ENCODE measurements at places on chromosomes 5 and 9. TPM values are rescaled to one million over a fixed set of nuclear protein-coding genes. Genes with fewer than 3 reads are reported as not detected.

DNA sequence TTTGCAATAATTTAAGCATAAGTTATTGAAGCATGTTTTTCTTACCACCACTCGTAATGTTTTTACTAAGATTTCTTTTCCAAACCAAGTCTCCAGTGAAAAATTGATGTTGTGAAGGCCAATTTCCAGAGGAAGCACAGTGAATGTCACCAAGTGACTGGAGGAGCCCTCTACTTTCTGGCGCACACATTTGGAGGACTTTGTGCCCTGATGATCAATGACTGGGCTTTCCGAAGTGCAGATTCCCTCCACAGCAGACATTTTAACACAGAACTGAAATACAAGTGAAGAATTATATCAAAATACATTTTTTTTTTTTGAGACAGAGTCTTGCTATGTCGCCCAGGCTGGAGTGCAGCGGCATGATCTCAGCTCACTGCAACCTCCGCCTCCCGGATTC is 52.6 kb downstream of the C5 start:
- DNase-seq: no peak

DNA sequence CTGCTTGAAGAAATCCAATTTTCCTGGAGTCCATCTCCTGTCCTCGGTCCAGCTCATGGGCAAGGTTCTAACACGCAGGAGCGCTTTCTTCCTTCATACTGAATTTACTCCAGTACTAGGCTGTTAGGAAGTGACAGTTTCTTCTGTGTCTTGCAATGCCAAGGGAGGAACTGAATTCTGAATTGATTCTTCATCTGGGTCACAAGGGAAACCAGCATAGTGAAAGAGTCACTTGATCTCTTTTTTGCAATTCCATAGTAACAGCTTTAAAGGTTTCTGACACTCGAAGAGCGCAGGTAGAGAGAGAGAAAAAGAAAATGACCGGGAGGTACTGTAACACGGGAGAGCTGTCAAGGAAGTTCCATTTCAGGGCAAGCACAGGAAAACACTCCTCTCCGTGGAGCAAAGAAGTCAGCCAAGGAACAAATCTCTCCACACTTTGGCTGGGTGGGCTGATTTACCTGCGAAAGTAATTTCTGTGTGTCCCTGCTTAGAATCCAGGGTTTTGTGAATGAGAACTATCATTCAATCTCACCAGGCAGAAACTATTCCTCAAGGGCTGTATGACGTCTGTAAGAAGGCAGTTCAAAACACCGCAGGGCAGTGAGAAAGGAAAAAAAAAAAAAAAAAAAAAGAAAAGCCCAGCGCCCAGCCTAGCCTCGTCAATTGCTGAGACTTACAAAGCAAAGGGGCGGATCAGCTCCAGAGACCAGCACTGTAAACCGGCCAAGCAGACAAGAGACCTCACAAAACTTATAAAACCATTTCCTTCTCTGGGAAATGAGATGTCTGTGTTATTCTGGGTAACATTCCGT is 617.8 kb downstream of the PDE4D start:
- DNase-seq: no peak

DNA sequence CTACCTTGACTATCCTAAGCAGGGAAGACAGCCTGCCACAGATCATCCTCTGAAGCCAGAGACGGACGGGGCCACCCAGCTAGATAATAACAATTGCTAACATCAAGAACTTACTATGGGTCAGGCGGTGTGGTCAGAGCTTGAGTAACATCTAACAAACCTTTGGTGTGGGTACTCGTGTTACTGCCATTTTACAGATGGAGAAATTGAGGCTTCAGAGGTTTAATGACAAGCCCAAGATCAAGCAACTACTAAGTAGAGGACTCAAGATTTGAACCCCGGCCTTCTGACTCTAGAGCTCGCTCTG is 16.7 kb upstream of the ARSI start:
- DNase-seq: no peak

Gene COX7C
- 244 TPM for total RNA-seq

DNA sequence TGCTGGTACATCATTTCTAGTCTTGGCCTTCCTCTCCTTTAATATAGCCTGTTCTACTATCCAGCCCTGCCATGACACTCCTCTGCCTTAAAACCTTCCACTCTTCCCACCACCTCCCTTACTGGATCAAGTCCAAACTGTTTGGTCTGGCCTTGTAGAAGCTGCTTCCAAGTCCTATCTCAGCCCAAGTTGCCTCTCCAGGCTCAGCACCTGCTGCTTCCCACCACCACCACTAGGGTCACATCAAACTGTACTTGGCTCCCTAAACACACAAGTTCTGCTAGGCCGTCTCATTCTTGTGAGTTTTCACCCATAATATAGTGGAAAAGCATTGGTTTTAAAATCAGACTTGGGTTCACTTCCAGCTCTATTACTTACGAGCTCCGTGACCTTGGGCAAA is 1.4 kb downstream of the NDUFA8 start:
- DNase-seq: no peak

GRCh38 chr9:112328545-112328944 is 4.9 kb downstream of the PTBP3 start:
- no peak for DNase-seq

Gene CDC25C
- total RNA-seq: 2.3 TPM

DNA sequence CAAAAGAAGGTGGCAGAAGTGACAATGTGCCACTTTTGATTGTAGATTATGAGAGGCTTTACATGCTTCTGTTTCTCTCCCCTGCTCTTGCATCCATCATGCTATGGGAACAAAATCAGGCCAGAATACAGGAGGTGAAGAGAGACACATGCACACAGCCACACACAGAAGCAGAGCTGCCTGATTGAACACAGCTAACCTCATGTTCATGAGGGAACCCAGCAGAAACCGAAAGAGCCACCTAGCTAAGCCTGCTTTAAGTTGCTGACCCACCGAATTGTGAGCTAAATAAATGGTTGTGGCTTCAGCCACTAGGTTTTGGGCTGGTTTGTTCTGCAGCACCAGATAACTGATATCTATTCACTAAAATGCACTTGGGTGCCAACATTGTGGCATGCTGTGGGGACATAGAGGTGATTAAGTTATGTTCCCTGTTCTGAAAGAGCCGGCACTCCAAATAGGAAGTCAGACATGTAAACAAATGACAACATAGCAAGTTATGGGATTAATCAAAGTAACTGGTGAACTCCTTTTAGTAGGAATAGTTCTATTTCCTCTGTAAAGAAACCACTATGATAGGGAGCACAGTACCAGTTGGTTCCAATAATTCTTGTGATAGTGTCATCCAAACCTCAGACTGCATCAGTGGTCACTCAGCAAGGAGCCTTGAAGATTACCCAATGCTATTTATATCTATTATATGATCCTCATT is 93.6 kb upstream of the TNC start:
- DNase-seq: no peak

Gene UBE2QL1
- 46.3 TPM for total RNA-seq

DNA sequence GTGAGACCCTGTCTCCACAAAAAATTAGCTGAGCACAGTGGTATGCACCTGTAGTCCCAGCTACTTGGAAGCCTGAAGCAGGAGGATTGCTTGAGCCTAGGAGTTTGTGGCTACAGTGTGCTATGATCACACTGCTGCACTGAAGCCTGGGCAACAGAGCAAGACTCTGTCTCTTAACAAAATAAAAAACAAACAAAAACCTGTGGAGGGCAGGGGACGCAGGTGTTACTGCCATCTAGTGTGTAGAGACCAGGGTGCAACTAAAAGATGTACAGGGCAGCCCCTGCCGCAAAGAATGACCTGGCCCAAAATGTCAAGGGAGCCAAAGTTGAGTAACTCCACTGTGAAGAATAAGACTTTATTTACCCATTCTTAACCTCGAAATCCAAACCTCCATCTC is 27.1 kb downstream of the ASPN start:
- no peak for DNase-seq

DNA sequence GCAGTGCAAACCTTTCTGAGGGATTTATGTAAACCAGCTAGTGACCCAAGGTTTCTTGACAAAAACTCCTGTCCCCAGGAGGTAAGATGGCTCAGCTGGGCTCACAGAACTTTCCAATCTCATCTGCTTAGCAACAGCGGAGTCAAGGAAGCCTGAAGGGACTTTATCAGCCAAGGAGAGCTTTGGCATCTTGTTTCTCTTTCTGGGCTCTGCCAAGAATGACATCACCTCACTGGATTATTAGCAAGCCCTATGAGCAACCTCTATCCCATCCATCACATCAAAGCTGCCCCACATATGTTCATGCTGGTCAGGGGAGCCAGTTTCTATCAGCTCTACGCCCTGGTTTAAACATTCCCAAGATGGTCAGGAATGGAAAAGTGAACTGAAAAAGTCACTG is 461.3 kb downstream of the ENC1 start:
- DNase-seq: no peak

- no peak for DNase-seq
These were observed 39.2 kb downstream of the DMRT1 start for GRCh38 chr9:880725-881124.

Gene SHC3
- 51.5 TPM for total RNA-seq

- DNase-seq: no peak
These were observed 57.2 kb downstream of the MTRR start for GRCh38 chr5:7925961-7926695.

- no peak for DNase-seq
These were observed 289.3 kb downstream of the ZNF608 start for GRCh38 chr5:124457101-124457500.

Gene MEIKIN
- total RNA-seq: 1.7 TPM

Gene UGT3A2
- total RNA-seq: 0.16 TPM

- DNase-seq: no peak
These were observed 72.4 kb downstream of the CAMK4 start for GRCh38 chr5:111296570-111296969.

GRCh38 chr5:137572042-137572695 is 73.0 kb upstream of the SPOCK1 start:
- no peak for DNase-seq

Gene ABCA1
- total RNA-seq: 27.3 TPM

DNA sequence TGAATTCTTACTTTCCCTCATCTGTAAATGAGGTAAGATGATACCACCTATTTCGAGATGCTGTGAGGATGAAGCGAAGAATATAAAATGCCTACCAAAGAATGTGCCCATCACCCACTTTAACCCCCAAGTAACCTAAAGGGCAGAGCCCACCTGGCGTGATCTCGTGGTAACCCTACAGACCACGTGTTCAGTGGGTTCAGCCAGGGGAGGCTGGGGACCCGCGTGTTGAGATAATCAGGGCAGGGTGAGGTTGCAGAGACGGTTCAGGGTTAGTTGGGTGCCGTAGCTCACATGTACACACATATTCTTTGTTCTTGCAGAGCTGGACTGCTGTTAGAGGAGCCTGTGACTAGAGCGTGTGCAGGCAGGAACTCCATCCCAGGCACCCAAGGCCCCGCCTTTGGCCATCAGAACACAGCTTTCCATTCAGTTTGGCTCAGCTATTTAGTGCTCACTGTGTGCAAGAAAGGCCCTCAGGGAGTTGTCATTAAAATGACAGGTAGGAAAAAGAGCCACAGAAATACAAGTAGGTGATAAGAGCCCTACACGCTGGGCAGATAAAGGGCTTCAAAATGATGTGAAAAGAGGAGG is 56.5 kb upstream of the HAND1 start:
- no peak for DNase-seq

DNA sequence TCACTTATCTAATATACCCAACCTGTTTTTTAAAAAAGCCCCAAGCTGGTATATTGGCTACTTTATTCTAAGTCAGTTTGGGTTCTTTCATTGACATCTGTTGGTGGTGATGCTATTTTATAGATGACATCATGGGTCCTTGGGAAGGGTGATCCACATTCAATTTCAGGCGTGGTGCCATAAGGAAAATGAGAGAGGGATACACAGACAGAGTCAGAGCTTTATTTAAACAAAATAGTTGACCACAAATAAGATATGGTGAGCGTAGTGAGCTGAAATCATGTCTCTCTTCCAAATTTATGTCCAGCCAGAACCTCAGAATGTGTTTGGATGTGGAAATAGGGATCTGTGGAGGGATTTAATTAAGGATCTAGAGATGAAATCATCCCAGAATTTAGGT is 302.4 kb downstream of the MAT2B start:
- DNase-seq: no peak

- no peak for DNase-seq
These were observed 1.3 kb downstream of the LCP2 start for GRCh38 chr5:170296036-170296934.

Gene PCDHGA12
- total RNA-seq: 6.9 TPM

Gene DOCK8
- 3.6 TPM for total RNA-seq

- no peak for DNase-seq
These were observed 4.1 kb upstream of the OLFM1 start for GRCh38 chr9:135083241-135083810.

GRCh38 chr5:1727571-1727970 is 72.1 kb downstream of the MRPL36 start:
- DNase-seq: no peak

GRCh38 chr5:56076486-56076885 is 81.7 kb upstream of the IL6ST start:
- no peak for DNase-seq

DNA sequence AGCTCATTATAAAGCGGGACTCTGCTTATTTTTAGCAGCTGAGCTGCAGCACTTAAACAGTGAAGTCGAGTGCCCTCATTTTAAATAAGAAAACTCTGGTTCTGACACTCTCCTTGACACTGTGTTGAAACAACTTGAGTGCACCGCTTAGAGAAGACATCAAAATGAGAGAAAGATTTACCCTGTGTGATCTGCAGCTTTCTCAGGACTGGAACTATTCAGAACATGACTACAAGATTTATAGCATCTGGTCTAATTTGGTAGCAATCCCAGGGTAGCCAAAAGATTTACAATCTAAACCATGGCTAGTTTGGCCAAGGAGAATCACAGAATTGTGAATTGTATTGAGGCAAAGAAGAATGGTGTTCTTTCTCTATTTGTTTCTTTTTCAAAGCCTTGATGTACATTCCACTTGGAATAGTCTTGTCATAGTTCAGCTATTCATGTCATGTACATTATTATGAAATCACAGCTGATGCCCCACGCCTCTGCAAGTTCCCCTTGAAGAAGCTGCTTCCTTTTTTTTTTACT is 38.7 kb downstream of the PLEKHG4B start:
- DNase-seq: no peak

DNA sequence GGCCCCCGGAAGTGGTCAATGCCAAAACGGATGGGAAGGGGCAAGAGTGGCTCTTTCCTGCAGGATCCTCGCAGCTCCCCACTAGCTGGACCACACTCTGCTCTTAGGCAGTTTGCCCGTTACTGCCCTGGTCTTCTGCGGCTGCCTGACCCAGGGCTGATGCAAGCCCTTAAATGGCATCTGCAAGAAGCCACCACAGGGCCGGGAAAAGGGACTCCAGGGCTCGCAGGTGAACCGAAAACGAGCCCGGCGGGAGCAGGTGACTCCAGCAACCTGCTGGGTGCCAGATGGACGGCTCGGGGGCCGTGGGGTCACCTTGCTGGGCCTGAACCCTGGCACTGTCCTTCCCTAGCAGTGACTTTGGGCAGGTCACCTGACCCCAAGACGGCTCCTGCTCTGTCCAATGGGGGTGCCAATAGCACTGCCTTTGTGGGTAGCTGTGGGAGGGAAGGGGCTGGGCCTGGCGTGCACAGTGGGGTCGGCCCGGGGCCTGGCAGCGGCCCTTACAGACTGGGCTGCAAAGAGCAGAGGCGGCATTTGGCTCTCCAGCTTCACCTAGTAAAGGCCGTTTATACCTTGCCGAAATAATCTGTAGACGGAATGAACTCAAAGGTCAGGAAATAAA is 1.3 kb downstream of the TMEM250 start:
- no peak for DNase-seq

GRCh38 chr5:135033901-135034235 is at the start of gene PITX1:
Gene PITX1 (minus strand): TSS chr5:135034228. CDS start chr5:135033881, 347 bp downstream.
- DNase-seq: no peak

GRCh38 chr9:70398145-70398556 is 16.3 kb downstream of the KLF9 start:
- no peak for DNase-seq
